Activated CD4-positive, alpha-beta T cell treated with anti-CD3 and anti-CD28 coated beads for 48 hours (primary cell): ENCODE measurements at places on chromosomes 13 and 19.

DNA sequence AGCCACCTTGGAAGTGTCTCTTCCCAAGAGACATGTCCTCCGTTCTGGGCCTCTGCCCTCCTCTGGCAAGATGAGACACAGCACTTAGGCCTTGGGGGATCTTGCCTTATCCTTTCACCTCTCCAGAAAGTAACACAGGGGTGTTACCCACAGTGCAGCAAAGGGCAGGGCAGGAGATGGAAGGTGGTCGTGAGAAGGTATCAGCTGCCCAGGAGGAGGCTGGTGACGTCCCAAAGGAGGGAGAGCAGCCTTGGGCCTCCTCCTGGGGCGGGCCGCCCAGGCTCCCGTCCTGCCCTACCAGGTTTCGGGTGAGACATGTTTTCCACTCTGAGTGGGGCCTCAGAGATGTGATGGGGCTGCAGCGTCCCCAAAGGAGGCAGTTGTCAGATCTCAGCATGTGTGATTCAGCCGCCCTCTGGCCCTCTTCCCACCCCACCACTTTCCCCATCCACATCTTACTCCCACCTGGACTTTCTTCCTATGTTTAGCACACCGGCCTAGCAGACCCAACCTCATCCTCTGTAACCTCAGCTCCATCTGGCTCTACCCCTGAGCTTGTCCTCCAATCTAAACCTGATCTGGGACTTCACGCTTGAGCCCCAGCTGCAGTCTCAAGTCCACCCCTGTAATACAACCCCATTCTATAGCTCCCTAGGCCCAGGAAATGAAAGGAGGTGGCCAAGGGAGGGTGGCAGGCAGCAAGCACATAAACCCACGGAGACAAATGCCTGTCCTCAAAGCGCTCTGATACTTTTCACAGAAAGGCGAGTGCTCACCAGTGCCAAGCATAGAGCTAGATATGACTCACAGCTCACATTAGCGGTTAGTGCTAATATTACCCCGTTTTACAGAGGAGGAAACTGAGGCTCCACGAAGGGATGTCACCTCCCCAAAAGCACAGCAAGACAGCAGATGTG is 9.3 kb downstream of the POU2F2 start:
- DNase-seq, result peak; percentile 86

DNA sequence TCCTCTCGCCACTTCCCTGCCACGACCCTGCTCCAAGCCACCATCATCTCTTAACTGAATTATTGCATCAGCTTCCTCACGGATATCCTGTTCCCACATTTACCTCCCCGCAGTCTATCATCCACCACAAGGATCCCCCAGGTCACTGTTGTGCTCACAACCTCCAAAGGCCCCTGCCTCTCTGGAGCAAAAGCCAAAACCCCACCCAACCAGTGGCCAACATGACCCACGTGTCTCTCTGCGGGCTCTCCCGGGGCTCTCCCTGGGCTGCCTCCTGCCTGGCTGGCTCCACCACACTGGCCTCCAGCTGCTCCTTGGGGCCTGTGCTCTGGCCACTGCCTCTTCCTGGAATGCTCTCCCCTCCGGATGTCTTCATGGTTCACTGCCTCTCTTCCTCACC is 809.3 kb downstream of the UQCRFS1 start:
- no peak for DNase-seq

DNA sequence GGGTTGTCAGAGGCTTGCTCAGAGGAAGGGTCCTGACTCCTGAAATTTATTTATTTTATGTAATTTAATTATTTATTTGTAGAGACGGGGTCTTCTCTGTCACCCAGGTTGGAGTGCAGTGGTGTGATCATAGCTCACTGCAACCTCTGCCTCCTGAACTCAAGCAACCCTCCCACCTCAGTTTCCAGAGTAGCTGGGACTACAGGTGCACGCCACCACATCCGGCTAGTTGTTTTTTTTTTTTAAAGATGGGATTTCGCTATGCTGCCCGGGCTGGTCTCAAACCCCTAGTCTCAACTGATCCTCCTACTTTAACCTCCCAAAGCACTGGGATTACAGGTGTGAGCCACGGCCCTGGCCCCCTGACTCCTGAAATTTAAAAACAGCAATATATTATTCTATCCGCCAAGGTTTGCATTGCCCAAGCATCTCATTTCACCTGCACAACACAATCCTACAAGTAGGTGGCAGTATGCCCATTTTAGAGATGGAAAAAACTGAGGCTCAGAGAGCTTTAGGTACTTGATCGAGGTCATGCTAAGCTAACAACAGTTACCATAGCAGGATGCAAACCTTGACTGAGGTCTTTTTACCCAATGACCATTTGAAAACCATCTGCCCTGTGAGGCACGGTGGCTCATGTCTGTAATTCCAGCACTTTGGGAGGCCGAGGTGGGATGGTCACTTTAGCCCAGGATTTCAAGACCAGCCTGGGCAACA is 18.1 kb downstream of the ARHGEF18 start:
- DNase-seq, result peak; percentile 40

GRCh38 chr13:24725379-24725778 is 38.6 kb upstream of the RNF17 start:
- no peak for DNase-seq

GRCh38 chr19:21699197-21699596 is 68.2 kb downstream of the ZNF100 start:
- no peak for DNase-seq

GRCh38 chr19:50728084-50728737 is 5.0 kb downstream of the CLEC11A start:
- peak; percentile 93 for DNase-seq

GRCh38 chr19:2723747-2724146 is 2.6 kb upstream of the DIRAS1 start:
- no peak for DNase-seq

- no peak for DNase-seq
Observed at GRCh38 chr13:29165840-29166239, 345.7 kb downstream of the MTUS2 start.

DNA sequence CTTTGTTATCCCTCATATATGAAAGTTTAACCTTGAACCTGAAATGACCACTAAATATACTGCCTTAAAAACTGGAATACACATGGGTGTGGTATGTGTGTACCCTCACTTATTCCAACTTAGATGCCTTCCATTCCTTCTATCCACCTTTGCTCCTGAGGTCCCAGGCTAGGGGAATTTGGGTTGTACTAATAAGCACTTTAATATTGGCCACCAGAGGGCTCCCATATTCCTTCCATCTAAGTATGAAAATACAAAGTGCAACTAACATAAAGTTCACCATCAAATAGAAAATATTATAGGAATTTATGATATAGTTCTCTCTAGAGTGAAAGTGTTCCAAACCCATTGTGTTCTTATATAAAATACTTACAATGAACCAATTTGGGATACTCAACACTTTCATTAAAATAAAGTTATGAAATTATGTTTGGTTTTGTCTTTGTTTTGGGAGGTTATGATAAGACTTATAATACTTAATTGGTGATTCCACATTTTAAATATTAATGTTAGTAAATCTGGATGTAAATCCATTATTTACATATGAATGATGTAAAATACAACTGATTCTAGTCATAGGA is 62.3 kb downstream of the ITGBL1 start:
- peak; percentile 7 for DNase-seq

DNA sequence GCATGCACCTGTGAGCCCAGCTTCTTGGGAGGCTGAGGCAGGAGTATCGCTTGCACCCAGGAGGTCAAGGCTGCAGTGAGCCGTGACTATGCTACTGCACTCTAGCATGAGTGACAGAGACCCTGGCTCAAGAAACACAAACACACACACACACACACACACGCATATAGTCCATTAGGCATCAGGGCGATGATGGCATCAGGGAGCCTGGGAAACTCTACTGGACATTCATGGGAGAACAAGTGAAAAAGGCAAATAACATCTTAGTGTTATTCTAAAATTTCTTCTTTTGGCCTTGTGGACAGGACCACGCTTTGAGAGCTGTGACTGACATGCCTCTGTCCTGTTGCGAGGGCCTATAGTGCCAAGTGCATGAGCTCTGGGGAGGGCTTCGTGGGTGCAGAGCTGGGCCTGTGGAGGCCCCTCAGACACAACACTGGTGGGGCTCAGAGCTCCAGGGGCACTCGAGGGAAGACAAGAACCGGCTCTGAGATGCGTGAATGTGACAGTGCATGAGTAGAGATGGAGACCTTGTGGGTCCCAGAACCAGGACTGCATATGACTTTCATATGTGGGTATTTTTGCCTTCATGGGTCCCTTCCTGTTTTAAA is 8.0 kb upstream of the USF2 start:
- DNase-seq, result no peak

GRCh38 chr19:10682397-10683063 is 18.7 kb upstream of the QTRT1 start:
- DNase-seq, result no peak

- DNase-seq, result no peak
Observed at GRCh38 chr13:95536632-95537241, 15.8 kb upstream of the CLDN10 start.

- DNase-seq, result no peak
Observed at GRCh38 chr19:2167896-2168618, 4.3 kb downstream of the DOT1L start.
